Memory B cell (primary cell): ENCODE measurements at places on chromosomes 7 and 10.

GRCh38 chr10:106440355-106440754 is 724.2 kb downstream of the SORCS1 start:
- no peak overlapping the region for H3K27ac ChIP-seq
- H3K36me3 ChIP-seq: no peaks in the 10 kb centered on the region
- no peak for DNase-seq
- H3K27me3 ChIP-seq: no peaks in the 10 kb centered on the region
- no peaks in the 10 kb centered on the region for H3K4me1 ChIP-seq

DNA sequence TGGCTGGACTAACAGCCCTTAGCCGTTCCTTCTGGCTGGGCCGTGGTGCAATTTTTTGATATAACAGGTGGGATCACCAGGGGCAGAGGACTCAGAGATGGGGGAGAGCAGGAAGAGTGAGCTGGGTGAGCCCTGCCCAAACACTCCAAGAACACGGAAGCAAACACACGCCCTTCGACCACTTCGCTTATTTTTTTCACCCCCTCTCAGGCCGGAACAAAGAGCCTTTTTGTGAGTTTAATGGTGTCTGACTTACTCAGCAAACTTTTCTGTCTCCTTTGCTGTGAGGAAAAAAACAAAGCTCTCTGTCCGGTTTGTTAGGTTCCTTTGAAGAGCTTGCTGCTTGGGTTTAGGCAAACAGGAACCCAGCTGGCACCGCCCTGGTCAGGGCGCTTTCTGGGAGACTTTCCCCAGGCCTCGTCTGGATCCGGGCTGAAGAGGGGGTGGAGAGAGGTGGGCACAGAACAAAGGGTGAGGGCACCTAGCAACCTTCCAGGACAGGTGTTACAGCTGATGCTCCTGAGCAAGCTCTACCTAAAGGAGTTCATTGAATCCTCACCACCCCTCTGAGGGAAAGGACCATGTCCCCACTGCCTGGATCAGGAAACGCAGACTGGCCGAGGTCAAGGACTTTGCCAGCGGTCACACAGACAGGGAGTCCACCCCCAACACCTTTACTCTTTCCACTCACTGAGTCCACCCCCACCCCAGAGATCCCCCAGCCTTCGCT is 23.3 kb downstream of the CALML3 start:
- H3K4me1 ChIP-seq: peaks cover 9% of the 10 kb centered on the region
- peaks cover 5% of the 10 kb centered on the region for H3K27me3 ChIP-seq
- no peak overlapping the region for H3K4me3 ChIP-seq
- no peak overlapping the region for H3K27ac ChIP-seq

DNA sequence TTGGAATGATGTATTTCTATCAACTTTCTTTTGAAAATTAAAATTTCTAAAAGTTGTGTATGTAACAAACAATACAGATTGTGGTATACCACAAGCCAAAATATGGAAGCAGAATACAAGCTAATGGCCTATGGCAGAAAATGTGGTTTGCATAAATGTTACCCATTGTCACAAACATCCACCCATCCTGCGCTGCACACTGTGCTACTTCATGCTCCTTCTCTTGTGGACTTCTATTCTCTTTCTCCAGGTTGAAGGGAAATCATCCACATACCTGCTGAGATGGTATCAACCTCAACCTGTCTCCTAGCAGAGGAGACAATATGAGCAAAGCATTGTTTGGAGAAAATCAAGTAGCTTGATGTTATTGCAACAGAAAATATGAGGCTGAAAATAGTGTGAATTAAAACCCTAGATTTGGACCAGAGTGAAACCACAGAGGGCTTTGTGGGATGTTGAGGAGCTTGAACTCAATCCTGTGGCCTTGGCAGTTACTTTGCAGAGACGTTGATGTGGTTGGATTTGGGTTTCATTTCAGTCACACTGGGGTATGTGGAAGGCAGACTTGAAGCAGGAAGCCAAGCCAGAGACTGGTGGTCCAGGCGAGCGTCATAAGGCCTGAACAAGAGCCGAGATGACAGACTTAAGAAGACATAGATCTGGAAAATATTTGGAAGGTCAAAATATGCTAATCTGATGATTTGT is 63.8 kb downstream of the ICA1 start:
- H3K27ac ChIP-seq: no peak overlapping the region
- H3K4me1 ChIP-seq: no peaks in the 10 kb centered on the region
- H3K27me3 ChIP-seq: no peaks in the 10 kb centered on the region
- no peaks in the 10 kb centered on the region for H3K36me3 ChIP-seq

DNA sequence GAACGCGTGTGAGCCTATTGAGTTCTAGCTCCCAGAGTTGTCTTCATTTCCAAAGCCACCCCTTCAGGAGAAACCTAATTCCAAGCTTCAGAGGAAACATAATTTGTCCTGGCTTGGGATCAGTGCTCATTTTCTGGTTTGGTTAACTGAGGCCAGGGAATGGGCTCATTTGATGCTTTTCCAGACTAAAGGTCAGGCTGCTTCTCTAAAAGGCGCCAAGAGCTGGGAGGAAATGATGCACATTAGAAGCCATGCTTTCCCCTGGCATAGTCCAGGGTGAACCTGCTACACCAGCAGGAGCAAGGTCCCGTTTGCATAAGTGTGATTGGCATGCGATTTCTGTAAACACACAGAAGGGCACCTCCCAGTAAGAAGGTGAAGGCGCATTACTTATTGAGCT is 435.0 kb downstream of the GALNT17 start:
- H3K27me3 ChIP-seq: no peaks in the 10 kb centered on the region
- H3K27ac ChIP-seq: no peak overlapping the region
- no peaks in the 10 kb centered on the region for H3K4me1 ChIP-seq
- no peak overlapping the region for H3K4me3 ChIP-seq
- no peak for DNase-seq

GRCh38 chr10:65275296-65275695 is 1650.5 kb upstream of the LRRTM3 start:
- H3K4me1 ChIP-seq: no peaks in the 10 kb centered on the region
- no peak overlapping the region for H3K27ac ChIP-seq
- DNase-seq: no peak
- H3K36me3 ChIP-seq: no peaks in the 10 kb centered on the region
- H3K4me3 ChIP-seq: no peak overlapping the region
